Naive thymus-derived CD4-positive, alpha-beta T cell (primary cell): ENCODE measurements at places on chromosomes 2 and 18. TPM values are rescaled to one million over a fixed set of nuclear protein-coding genes. Genes with fewer than 3 reads are reported as not detected.

GRCh38 chr18:58288921-58289797, 245.1 kb downstream of the NEDD4L start:
- no peak overlapping the region for H3K4me3 ChIP-seq
- H3K27ac ChIP-seq = no peak overlapping the region
- no peaks in the 10 kb centered on the region for H3K27me3 ChIP-seq
- H3K4me1 ChIP-seq = no peaks in the 10 kb centered on the region

GRCh38 chr18:30406728-30407127, 635.8 kb downstream of the DSC3 start:
- no peak overlapping the region for H3K27ac ChIP-seq
- no peaks in the 10 kb centered on the region for H3K36me3 ChIP-seq
- no peak overlapping the region for H3K4me3 ChIP-seq
- no peaks in the 10 kb centered on the region for H3K4me1 ChIP-seq
- H3K27me3 ChIP-seq = no peaks in the 10 kb centered on the region

DNA sequence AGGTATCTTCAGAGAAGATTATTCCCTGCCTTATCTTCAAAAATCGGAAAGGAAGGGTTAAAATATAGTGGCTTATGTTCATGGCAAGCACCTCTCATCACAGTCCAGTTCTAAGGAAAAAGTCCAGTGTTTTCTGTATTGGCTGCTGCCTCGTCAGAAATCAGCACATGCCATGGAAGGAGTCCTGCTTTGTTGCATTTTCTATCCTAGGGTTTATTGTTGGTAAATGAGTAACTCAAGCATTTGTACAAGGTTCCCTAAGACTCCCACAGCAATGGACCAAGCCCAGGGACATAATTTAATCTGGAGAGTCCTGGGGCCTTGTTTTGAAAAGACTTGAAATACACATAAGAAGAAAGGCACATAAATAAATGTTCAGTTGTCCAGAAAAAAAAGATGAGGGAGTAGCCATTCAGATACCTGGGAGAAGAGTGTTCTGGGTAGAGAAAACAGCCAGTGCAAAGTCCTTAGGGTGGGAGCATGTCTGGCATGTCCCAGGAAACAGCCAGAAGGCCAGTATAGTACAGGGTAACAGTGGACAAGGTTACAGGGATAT, 26.4 kb downstream of the NBEAL1 start:
- H3K4me3 ChIP-seq = no peak overlapping the region
- H3K27me3 ChIP-seq = no peaks in the 10 kb centered on the region
- H3K36me3 ChIP-seq = no peaks in the 10 kb centered on the region
- no peak for DNase-seq
- no peaks in the 10 kb centered on the region for H3K4me1 ChIP-seq

DNA sequence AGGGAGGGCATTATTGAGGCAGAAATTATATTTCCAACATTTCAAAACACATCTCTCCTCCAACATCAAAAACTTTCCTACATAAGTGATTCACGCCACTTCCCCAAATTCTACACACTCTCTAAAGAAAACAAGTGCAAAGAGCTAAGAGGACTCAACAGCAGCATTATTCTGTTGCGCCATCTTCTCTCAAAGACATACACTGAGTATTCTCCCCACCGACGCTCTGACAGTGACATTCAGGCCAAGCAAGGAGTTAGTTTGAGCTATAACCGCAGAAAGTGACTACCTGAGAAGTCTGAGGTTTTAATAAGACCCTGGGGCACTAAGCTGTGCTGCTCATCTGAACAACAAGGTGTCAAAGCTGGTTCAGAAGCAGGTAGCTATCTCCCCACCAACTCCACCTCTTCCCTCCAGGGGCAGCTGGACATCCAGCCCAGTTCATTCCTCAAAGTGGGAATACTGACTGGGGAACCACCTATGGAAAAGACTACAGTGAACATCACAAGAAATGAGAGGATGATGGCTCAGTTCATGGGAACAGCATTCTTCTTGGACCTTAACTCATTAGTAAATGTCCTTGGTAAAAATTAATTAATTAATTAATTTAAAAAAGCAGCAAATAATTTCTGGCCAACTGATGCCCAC, 309.5 kb upstream of the CCDC68 start:
- no peaks in the 10 kb centered on the region for H3K4me1 ChIP-seq
- H3K4me3 ChIP-seq = no peak overlapping the region
- H3K27me3 ChIP-seq = no peaks in the 10 kb centered on the region
- DNase-seq = no peak

DNA sequence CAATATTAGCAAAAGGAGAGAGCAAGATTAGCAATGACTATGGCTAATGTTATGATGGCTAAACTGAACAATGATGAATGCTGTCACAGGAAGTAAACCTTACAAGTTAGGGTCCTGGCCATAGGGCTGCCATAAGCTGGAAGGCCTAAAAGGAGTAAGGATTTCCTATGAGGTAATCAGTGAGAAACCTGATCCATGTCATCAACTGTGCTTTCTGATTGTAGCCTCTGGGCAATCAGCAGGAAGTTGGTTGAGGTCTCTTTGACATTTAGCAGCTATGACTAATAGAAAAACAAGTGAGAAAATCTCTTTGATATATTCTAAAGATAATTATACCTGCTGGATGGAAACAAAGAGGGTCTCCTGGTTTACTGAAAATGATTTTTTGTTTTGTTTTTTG, 193.0 kb downstream of the RAB3GAP1 start:
- H3K36me3 ChIP-seq = no peaks in the 10 kb centered on the region
- H3K27ac ChIP-seq = no peak overlapping the region
- DNase-seq = no peak
- peaks cover 3% of the 10 kb centered on the region for H3K4me1 ChIP-seq
- H3K4me3 ChIP-seq = no peak overlapping the region
- H3K27me3 ChIP-seq = no peaks in the 10 kb centered on the region

GRCh38 chr2:25170888-25171287, 2.5 kb upstream of the POMC start:
- H3K4me3 ChIP-seq = no peak overlapping the region
- no peaks in the 10 kb centered on the region for H3K36me3 ChIP-seq
- no peaks in the 10 kb centered on the region for H3K27me3 ChIP-seq

AP1S3 gene
- total RNA-seq = 0.88 TPM

OTOS gene
- total RNA-seq = not detected
